GDM1 (cell line): ENCODE measurements at places on chromosomes 6 and 20.

DNA sequence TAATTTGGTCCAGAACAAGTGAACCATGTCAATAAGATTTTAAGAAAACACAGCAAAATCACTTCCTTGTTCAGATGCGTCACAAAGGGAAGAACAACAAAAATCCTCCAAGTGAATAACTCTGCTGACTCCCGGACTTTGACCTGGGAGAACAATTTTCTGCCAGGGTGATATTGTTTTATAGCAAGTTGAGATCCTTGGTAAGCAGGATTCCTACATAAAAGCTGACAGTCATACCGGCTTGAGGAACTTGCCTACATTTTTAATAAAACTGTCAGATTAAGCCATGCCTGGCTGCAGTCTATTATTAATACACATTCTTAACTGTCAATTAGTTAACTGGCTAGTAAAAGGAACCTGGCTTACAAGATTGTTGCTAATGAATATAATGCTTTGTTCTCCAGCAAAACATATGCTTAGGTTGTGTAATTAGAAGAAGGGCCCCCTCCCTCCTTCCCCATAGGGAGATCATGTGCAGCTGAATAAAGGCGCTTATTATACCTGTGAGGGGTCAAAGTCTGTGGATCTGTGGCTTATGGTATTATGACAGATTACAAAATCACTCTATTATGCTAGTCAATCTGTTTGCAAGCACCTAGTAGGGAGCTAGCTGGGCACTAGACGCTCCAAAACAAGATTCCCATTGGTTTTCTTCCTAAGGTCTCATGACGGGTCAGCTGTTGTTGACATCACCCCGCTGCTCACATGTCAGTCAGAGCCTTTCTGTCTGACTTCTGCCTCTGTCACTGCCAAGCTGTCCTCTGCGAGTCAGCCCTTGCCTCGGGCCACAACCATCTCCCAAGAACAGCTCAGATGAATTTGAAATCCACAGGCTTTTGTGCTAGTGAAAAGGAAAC, 44.6 kb upstream of the SEC63 start:
- DNase-seq, result no peak

DNA sequence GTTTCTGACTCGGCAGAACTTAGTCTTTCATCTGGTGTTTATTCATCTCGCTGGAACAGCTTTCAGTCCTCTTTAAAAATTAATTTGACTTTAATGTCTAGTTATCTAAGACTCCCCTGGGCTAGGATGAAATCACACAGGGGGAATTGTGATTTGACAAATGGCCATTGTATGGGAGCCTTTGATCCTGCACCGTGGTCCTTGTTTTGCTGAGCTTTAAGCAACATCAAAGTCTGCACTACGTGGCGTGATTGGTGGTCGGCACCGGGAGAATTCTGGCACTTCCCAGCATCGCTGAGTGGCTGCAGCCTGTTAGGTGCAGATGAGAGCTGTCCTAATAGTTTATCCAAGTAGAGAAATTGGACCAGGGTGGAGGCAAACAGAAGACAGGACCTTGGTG, 146.9 kb downstream of the TBC1D7 start:
- DNase-seq, result no peak

DNA sequence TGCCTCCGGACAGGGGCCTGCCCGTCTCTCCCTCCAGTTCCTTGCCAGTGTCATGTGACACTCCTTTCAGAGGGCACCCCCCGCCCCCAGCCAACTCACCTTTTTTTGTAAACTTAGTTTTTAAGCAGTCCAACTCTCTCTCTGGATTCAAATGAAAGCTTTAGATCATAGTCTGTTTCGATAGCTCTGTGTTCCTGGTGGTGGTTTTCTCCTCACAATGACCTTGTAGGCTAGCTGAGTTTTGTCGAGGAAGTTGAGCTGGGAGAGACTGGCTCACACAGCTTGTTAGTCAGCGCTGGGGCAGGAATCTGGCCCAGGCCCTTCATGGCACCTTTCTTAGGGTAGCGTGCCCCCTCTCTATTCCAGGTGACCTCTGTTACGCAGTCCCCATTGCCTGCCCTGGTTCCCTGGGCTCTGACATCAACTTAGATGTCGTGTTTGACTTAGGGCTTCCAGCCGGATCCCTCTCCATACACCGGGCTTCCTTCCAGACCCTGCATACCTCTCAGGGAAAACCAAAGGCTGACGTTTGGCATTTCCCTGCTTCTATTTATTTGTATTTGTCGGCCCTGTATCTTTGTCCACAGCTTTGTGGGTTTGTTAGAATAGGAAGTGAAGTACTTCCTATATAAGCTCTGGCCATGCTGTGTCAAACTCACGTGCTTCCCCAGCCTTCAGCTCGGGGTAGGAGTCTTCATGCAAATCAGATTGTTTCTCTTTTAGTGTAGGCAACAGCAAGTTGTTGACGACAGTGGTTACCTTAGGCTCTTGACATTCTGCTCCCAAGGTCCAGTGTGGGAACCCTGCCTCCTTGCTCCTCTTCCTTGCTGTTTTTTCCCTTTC, 12.7 kb downstream of the IGF2R start:
- DNase-seq, result no peak

DNA sequence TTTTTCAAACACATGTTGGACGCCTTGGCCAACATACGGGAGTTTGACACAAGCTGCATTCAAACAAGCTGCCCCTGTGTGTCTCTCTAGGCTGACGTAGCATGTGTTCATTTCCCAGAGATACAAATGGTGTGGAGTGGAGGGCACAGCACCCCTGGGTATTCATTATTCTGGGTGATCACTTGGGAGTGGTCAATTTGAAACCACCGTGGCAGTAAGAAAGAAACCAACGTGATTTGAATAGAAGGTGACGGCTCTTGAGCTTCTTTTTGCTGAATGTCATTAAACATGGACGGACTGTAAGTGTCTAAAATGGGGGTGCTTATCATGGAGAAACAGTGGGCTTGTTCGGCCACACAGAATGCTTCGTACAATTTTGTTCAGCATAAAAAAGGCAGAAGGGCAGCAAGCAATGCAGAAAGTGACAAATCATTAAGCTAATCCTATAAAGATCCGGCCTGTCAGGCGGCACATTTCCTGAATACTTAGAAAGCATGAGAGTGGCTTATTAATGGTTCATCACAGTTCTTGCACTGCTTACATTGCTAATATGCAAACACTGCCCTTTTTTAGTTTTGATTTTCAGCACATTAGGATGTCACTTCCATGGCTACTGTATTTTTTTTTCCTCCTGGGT, 1261.9 kb upstream of the CITED2 start:
- DNase-seq, result no peak

DNA sequence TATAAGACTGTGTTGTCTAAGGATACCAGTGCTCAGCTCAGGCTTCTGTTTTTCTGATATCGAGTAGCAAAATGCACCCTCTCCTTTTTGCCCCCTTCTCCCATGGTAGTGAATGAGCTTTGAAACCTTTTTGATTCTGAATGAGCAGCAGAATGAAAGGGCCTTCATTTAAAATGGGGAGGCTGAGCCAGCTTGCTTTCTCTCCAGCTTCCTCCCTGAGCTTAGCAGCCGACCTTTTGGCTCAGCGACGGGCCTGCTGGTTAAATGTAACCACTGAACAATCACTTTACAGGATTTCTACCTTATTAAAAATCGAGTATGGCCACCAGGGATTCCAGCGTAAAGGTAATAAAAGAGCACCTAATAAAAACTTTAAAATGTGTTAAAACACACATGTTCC, 133.7 kb upstream of the SPACA1 start:
- no peak for DNase-seq

DNA sequence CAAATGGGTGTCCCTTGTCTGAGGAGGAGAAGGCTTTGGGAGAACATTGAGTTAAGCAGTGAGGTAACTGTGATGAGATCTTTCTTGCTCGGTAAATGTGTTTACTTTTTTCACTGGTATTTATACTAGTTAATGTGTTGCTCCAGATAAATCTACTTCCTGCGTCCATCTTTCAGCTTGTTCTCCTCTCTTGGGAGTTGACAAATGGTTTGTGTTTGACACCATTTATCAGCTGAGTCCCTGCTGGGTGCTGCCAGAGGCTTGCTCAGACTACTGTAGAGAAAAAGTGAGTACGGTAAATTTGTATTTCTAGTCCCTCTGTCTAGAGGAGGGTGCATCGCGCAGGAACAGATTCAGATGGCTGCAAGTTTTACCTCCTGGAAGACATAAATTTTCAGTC, 8.3 kb upstream of the PRDM1 start:
- no peak for DNase-seq

- no peak for DNase-seq
Measured at GRCh38 chr6:20674664-20675063, 140.4 kb downstream of the CDKAL1 start.

DNA sequence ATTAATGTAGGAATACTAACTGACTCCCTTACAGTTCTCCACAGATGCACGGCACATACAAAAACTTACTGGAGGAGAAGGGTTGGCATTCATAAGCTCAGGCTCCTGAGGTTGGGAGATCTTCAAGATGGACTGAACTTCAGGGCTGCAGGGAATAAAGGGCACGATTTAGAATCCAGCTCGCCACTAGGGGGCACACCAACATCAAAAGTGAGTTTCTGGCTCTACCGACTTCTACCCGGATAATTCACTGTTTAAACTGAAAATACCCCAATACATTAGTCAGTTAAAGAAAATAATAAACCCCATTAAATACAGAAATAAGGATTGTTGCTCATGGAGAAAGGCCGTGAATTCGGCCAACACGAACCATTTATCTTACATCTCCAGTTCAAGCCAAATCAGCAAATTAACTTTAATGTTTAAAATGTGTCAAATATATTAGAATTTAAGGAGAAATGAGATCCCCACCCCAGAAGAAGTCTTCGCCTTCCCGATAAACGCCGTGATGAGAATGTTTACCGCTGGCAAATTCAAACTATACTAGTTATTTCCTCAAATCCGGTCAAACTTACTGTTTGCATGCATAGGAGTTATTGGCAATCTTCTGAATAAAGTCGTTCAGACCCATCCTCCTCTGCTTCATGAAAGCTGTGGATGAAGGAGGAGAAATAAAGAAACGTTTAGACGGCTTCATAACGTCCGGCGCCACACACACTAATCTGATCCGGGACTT, 121.7 kb upstream of the SLC2A12 start:
- peak; percentile 37 for DNase-seq

DNA sequence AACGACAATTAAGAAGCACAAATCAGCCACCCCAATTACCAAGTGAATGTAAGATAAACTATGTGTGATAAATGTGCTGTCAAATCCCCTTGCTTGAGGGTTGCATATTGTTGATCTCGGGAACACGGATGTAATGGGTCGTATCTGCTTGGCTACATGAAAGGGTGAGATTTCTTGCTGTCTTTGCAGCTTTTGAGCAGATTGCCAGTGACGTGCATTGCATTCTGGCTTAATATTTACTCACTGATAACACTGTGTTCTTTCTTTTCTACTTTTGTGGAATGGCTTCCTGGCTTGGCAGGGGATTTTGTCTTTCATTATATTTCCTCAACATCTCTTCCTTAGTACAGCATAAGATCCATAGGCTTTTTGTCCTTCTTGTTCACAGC, 10.5 kb upstream of the FAM210B start:
- no peak for DNase-seq
